ENCODE measurements at places on chromosomes 2 and 18.

DNA sequence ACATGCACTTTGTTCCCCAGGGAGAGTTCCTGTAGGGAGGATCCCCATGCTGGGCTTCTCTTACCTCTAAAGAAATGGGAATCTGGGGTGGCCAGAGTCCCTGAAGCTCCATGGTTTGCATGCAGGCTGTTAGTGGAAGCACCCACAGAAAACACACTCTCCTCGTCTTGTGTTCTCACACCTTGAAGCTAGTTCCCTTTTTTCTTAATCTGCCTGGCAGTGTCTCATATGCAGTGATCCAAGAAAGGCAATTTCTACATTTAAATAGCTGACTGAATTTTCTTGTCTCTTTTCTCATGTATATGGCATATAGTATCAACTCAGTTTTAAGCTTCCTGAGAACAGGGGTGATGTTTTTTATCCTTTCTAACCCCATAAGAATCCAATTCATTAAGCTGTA is 65.0 kb downstream of the LINC00305 start:
- no peak for DNase-seq

DNA sequence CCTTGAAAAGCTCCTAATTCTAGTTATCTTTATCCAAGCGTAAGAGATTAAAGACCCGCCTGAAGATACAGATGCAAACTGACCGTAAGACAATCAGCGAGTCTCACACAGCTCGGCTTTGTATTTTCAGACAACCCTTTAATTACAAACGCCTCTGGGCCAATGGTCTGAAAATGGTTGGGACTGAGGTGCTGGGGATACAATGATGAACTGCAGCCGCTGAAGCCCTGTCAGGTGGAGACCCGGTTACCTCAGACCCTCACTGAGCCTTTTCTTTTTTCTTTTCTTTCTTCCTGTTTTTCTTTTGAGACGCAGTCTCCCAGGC is 715 bp upstream of the CFAP36 start:
- no peak for DNase-seq

- DNase-seq = no peak
These were observed 484.5 kb upstream of the ZNF804A start for GRCh38 chr2:184113696-184114403.

DNA sequence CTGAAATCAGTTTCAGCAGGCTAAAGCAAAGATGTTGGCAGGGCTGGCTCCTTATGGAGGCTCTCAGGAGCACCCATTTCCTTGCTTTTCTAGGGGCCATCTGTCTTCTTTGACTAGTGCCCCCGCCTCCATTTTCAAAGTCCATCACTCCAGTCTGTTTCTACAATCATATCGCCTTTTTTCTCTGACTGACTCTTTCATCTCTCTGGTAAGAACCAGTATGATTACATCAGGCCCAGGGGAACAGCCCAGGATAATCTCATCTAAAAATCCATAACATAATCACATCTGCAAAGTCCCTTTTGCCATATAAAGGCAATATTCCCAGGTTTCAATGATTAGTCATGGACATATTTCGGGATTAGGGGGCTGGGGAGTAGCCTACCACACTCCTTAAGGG is 57.0 kb downstream of the CUL3 start:
- no peak for DNase-seq

- peak; percentile 72 for DNase-seq
These were observed 190.4 kb downstream of the MYO3B start for GRCh38 chr2:170368370-170368769.

- DNase-seq = no peak
These were observed 12.9 kb upstream of the GEMIN6 start for GRCh38 chr2:38765149-38765548.

- DNase-seq = no peak
These were observed 86.1 kb downstream of the MSH2 start for GRCh38 chr2:47488870-47489584.

DNA sequence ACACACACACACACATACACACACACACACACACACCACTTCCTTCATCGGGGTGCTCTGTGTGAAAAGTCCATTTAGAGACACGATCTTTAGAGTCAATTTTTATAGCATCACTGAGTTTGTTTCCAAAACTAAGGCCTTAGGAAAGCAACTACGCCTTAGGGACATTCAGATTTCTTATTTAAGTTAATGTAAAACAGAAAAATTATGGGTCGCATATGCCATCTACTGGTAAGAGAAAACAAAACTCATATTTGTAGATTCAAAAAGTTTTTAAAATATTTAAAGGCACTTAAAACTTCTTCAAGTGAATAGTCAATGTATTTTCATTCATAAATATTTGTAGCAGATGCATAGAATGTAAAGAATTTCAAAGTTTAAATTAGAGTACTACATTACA is 166.2 kb downstream of the ATAD2B start:
- DNase-seq = no peak

DNA sequence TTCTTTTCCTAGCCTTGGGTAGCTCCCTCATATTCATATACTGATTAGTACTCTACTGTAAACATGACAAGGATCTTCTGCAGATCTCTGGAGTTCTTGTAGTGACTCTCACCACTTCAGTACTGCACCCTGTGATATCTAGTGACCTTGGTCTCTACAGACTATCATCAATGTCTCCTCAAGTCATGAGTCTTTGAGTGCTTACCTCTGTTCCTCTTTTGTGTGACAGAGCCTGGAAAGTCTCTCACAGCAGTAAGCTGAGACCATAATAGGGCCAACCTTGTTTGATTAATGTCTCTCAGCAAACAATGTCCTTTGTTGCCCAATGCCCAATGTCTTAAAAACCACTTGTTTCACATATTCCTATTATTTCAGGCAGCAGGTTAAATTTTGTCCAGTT is 34.2 kb upstream of the BAZ2B start:
- no peak for DNase-seq

DNA sequence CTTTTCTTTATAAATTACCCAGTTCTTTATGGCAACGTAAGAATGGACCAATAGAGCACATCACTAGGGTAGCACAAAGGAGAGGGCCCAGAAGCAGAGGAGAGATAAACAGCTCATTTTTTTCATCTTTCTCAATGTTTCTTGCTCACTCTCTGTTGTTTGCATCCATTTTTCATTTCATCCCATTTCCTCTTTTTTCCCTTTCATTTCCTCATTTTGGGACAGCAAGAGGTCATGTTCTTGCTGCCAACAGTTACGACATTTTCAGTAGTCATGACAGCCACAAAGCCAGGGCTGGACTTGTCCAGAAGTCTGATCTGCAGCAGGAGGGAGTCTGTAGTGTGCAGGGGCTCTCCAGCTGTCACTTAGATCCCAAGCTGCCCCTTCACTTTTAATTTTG is 52.7 kb upstream of the CYP1B1 start:
- DNase-seq = no peak

DNA sequence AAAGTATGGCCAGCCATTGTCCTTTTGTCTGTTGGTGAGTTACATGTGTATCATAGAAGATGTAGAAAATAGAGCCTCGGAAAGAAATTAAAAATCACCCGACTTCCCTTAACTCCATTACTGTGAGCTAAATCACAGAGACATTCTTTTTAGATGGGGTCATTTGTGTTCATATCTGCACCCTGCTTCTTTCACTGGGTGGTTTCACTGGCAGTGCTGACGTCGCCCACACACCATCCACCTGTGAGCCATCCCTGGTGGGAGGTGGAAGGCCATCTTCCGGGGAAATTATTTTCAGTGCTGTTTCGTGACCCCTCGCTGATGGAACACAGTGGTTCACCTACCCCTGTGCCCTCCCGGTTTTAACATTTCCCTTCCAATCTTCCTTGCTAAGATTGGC is 21.2 kb downstream of the SH3BP4 start:
- no peak for DNase-seq

DNA sequence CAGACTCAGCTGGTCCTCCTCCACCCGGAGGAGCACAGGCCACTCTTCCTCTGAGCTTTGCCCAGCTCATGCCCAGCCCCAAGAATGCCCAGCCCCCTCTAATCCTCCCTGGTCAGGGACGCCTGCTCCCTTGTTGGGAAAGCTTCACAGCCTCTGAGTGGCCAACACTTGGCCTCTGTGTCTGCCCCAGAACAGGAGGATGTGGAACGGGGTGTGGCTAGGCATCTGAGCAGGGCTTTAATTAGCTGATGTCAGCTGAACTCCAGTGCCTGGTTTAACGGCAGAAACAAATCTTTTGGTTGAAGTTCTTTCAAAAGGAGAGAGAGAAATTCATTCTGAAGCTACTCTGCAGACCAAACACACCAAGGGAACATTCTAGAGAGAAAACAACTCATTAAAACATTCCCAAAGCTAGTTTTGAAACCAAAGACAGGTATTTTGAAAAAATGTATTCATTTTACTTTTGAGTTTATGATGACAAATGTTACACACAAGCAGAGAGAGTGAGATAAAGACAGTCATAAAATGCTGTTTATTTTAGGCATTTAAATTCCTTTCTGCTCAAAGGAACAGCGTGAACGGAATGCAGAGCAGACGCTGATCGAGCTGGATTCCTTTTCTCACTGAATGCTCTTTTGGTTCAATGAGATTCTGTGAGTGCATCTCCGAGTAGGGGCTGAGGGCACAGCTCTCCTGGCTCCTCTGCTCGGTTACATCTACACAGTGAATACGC is 63.8 kb downstream of the RTP5 start:
- DNase-seq = no peak

DNA sequence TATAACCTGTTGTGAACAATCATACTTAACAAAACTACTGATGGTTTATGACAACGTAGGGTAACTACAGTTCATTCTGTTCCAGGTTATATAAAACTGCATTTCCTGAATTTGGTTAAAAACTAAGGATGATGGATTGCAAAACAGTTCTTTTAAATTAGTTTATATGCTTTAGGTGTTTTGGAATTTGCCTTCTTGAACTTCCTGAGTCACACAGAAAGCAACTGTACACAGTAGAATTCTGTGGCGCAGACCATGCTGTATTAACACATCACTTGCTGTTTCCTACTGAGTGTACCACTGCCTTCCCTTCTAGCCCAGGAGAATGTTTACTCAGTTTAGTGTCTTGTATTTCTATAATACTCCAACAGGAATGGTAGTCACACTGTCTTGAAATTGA is 19.4 kb downstream of the ITGB1BP1 start:
- no peak for DNase-seq

GRCh38 chr2:160022162-160022561 is 40.3 kb downstream of the PLA2R1 start:
- no peak for DNase-seq

- DNase-seq = no peak
These were observed 2.7 kb downstream of the CCDC88A start for GRCh38 chr2:55416786-55417568.

GRCh38 chr2:201507725-201508124 is 56.2 kb downstream of the STRADB start:
- no peak for DNase-seq

GRCh38 chr18:48762836-48763718 is 187.7 kb downstream of the SMAD7 start:
- DNase-seq = no peak

GRCh38 chr2:69774984-69775982 is 33.3 kb downstream of the ANXA4 start:
- peak; percentile 50 for DNase-seq

DNA sequence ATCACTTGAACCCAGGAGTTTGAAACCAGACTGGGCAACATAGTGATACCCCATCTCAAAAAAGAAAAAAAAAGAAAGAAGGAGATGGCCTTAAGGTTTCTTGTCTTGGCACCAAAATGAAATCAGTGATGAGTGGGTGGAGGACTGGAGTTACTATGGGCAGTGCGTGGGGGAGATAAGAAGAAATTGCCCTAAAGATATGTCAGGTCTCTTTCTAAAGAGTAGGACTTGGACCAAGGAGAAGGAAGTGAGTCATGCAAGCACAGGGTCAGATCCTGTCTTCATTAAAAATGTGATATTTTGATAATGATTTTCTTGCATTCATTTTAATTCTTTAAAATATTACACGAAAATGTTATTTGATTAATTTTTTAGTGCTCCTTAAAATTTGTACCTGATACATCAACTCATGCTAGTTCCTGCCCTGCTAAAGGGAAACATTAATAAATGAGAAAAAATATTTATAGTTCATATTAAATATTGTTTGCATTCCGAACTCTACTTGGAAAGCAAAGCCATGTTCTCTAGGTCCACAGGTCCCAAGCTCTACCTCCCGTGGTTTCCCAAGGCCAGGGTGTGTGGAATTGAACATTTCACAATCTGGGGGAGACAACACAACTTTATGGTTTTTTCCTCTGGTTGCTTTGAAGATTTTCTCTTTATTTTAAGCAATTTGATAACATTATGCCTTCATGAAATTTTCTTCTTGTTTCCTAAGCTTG is 62.6 kb upstream of the CTLA4 start:
- no peak for DNase-seq

DNA sequence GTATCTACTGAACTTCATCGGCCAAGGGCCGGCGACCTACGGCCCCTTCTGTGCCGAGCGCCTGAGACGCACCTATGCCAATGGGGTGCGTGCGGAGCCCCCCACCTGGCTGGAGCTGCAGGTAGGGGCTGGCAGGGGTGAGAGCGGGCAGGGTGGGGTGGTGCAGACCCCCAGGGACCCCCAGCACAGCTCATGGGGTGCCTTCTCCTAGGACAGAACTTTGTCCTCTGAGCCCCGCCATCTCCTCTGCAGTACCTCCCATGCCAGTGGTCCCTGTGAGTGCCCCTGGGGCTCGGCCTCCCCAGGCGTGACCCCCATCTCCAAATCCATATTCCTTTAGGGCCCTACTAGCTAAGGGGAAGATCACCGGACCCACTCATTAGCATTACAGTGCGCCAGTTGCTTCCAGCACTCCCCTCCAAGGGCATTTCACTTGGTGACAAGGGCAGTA is 23.9 kb upstream of the GPR17 start:
- no peak for DNase-seq

GRCh38 chr2:144511937-144512336 is 8.0 kb downstream of the ZEB2 start:
- no peak for DNase-seq

GRCh38 chr2:155022531-155022930 is 324.0 kb downstream of the KCNJ3 start:
- no peak for DNase-seq

- DNase-seq = no peak
These were observed 123.5 kb upstream of the FOSL2 start for GRCh38 chr2:28269019-28269784.

GRCh38 chr2:190069936-190070696 is 7.6 kb upstream of the MSTN start:
- DNase-seq = no peak

GRCh38 chr2:99786636-99787390 is 297.0 kb upstream of the REV1 start:
- no peak for DNase-seq

DNA sequence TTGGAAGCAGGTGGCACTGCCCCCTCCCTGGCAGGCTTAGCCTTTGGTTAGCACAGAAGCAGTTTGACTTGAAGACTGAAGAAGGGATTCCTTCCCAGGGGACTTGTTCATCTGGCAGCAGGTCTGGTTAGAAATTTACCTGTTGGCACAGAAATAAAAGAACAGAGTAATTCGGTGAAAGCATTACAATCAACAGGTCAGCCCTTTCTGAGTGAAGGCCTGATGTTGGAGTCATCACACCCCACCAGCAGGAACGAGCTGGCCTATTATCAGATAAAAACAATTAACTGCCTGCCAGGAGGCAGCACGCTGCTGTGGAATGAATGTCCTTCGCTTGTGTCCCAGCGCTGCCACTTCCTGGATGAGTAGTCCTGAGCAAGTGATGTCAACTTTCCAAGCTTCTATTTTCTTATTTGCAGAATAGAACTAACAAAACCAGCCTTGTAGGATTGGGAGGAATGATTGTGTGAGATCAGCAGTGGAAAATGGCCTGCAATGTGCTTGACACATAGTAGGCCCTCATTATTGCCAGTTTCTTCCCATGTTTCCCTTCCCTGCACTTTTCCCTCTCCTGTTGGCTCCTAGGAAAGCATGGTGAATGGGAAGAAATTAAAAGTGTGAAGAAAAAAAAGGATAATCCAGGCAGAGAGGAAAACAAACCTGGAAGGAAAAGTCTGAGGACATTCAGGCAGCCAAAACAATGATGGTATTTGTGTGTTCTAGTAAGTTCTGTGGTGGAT is 29.0 kb downstream of the LGALSL start:
- no peak for DNase-seq

Measured in T-helper 2 cell (primary cell).